ENCODE measurements at places on chromosomes 2 and 18.
A peak's percentile ranks its signal among the peaks of the same experiment; 100 is the strongest.

GRCh38 chr2:124112966-124113365 is 87.9 kb downstream of the CNTNAP5 start:
- DNase-seq: no peak

DNA sequence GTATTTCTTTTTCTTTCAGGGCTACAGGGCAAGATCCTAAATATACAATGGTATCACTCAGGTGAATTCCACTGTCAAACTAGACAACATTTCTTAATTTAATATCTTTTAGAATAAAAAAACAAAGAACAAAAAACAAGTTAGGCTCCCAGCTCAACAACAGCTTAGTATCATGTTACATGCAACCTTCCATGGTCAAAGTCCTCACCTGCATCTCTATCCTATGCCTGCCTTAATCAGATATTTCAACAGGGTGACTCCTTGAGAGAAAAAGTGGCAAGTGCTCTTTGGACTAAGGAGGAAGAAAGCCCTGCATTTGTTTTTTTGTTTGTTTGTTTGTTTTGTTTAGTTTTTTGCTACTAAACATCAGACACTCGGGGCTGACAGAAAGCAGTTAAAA is 50.2 kb downstream of the WDFY1 start:
- DNase-seq: no peak

DNA sequence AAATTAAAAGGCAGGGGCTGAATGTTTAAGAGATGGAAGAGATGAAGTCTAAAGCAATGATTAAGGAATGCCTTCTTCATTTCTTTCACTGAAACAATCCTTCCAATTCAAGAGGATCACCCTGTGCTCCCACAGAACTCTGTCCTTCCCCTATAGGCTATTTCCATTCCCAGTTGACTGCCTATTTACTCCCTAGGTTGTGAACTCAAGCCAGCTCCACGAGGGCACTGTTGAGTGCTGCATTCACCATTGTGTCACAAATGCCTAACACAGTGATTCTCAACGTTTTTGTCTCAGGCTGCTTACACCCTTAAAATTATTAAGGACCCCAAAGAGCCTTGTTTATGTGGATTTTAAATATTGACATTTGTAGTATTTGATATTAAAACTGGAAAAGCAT is 112.4 kb downstream of the AOX1 start:
- DNase-seq: no peak

GRCh38 chr2:168643979-168644378 is 158.5 kb upstream of the NOSTRIN start:
- no peak for DNase-seq

DNA sequence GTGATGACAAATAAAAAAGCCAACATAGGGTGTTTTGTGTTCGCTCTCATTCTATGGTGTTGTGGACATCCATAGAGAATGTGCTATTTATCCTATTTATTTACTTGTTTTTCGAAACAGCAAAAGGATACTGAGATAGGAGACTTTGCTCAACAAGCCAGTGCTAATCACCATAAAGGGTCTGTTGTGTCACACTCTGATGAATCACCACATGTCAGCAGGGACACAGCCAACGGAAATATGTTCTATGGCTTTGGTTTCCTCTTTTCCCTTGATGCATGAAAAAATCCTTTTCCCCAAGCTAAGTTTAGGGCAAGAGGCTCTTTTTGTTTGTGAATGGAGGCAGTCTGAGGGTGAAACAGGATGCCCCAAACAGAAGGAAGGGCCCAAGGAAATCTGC is 154.3 kb downstream of the RNF152 start:
- DNase-seq: peak; percentile 39
